ENCODE measurements at places on chromosomes 1 and 21. TPM values are rescaled to one million over a fixed set of nuclear protein-coding genes. Genes with fewer than 3 reads are reported as not detected.

The SPTA1 gene
- 0.08 TPM for total RNA-seq

The SVBP gene
- total RNA-seq = 8.4 TPM

The RPTN gene
- total RNA-seq = not detected

DNA sequence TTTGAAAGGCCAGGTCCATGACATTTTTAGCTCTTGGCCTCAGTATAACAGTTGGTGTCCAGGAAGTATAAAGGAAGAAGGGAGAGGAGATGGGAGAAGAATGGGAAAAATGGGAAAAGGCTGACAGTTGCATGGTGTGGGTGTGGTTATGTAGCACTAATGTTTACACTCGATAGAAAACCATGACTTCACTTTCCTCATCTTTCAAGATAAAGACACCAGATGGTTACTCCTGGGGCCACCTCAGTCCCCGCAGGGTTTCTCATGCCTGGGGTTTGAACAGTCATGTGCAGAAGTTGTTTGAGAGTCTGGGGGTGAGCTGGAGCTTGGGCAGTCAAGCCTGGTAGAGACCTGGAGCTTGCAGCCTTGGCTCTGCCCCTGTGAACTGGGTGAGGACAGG is 7.9 kb downstream of the PGBD2 start:
- no peak for DNase-seq

GRCh38 chr1:53722025-53722424 is 16.9 kb downstream of the GLIS1 start:
- no peak for DNase-seq

DNA sequence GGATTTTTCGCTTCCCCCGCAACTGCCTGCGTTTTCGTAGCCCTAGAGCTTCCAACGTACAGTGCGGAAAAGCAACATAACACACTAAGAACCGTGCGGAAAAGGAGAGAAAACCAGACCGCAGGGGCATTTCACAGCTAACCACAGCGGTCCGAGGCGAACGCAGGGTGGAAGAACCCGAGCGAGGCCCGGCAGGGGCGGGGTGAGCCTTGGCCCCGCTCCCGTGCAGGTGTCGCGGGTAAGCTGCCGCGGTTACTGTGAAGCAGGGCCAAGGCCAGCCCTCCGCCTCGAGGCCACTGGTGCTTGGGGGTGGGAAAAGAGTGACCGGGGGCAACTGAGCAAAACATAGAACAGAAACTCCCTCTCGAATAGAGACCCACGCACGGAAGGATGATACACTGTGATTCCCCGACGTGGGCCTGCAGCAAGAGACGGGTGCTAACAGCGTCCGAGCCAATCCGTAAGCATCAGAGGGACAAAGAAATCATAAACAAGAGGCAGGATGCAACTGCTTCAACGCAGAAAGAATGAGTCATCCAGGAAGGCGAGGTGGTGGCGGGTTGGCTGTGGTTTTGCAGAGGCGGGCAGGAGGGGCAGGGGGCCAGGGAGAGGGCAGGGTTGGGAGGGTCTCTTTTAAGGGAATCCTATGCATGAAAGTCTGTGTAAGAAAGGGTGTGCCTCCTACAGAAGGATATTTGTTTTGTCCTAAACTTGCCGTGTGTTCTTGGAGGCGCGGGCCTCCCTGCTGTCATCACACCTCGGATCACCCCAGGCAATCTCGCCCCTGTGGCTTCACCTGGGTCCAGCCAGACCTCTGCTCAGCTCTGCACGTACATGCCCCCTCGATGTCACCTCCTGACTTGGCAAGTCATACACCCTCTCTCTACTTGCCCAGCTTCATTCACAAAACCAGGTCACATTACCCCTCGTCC is 7.3 kb downstream of the GNG4 start:
- peak; percentile 88 for DNase-seq

Measured in natural killer cell treated with Interleukin-12 subunit alpha and Interleukin-12 subunit beta and Interleukin-15 and Interleukin-18, amount 100 ng/mL, for 72 hours (primary cell).